Fibroblast of villous mesenchyme (primary cell): ENCODE measurements at places on chromosomes 6 and 20. TPM values are rescaled to one million over a fixed set of nuclear protein-coding genes. Genes with fewer than 3 reads are reported as not detected.

SMAP1 gene
- total RNA-seq, result 20.0 and 20.3 TPM in 2 replicates

CAPN11 gene
- not detected in 2 replicates for total RNA-seq

FNDC1 gene
- total RNA-seq, result under 0.01 TPM in 2 replicates

MAPK13 gene
- total RNA-seq, result 8.1 and 10.8 TPM in 2 replicates

RAMACL gene
- total RNA-seq, result 0.43 and 0.97 TPM in 2 replicates

TUBB gene
- 590 and 713 TPM in 2 replicates for total RNA-seq

IDH3B gene
- total RNA-seq, result 63.0 and 86.0 TPM in 2 replicates

PDYN gene
- not detected in 2 replicates for total RNA-seq

TRIM31 gene
- total RNA-seq, result not detected in 2 replicates

PLN gene
- 5.2 and 7.4 TPM in 2 replicates for total RNA-seq

ZNF133 gene
- total RNA-seq, result 18.1 and 19.3 TPM in 2 replicates

C6orf15 gene
- not detected in 2 replicates for total RNA-seq

PRL gene
- not detected in 2 replicates for total RNA-seq

RPP40 gene
- 7.7 and 11.2 TPM in 2 replicates for total RNA-seq

SIRPB2 gene
- total RNA-seq, result not detected in 2 replicates

SIRPB1 gene
- total RNA-seq, result not detected in 2 replicates

C6orf52 gene
- 0.32 TPM in 1 of 2 replicates, not detected in the other for total RNA-seq

CLPSL1 gene
- not detected in 2 replicates for total RNA-seq

CTCFL gene
- not detected in 2 replicates for total RNA-seq

KCNK5 gene
- not detected in 2 replicates for total RNA-seq

CABLES2 gene
- 1.7 and 1.9 TPM in 2 replicates for total RNA-seq

DLK2 gene
- total RNA-seq, result 0.64 and 1.7 TPM in 2 replicates

EPHA7 gene
- total RNA-seq, result 0.32 and 0.43 TPM in 2 replicates

C20orf202 gene
- under 0.01 TPM in 1 of 2 replicates, not detected in the other for total RNA-seq

TRIM40 gene
- not detected in 2 replicates for total RNA-seq

LRRC73 gene
- total RNA-seq, result under 0.01 TPM in 2 replicates

FAM162B gene
- total RNA-seq, result 3.9 and 10.3 TPM in 2 replicates

RSPO4 gene
- total RNA-seq, result not detected in 2 replicates

LPIN3 gene
- total RNA-seq, result 5.6 and 7.4 TPM in 2 replicates

FOXF2 gene
- total RNA-seq, result 0.97 TPM in 1 of 2 replicates, not detected in the other

TRERF1 gene
- total RNA-seq, result 6.4 and 6.5 TPM in 2 replicates

SRF gene
- total RNA-seq, result 36.4 and 43.6 TPM in 2 replicates

LHFPL5 gene
- not detected in 2 replicates for total RNA-seq

TDRD6 gene
- total RNA-seq, result under 0.01 TPM in 2 replicates

IER3 gene
- total RNA-seq, result 132 and 187 TPM in 2 replicates

SNAP91 gene
- under 0.01 TPM in 1 of 2 replicates, not detected in the other for total RNA-seq

SYS1 gene
- total RNA-seq, result 19.0 and 25.9 TPM in 2 replicates

GNAS-AS1 gene
- 0.43 and 0.64 TPM in 2 replicates for total RNA-seq

BMP7 gene
- total RNA-seq, result not detected in 2 replicates

MDN1 gene
- 19.0 and 27.2 TPM in 2 replicates for total RNA-seq

SYCP2 gene
- total RNA-seq, result 1.6 and 3.0 TPM in 2 replicates

HLA-DQB1 gene
- not detected in 2 replicates for total RNA-seq

RIPPLY2 gene
- not detected in 2 replicates for total RNA-seq

PTCRA gene
- not detected in 2 replicates for total RNA-seq

PRDM13 gene
- not detected in 2 replicates for total RNA-seq

SALL4 gene
- total RNA-seq, result 0.43 and 0.97 TPM in 2 replicates

IRF4 gene
- under 0.01 TPM in 1 of 2 replicates, not detected in the other for total RNA-seq

SEMG1 gene
- not detected in 2 replicates for total RNA-seq

SSTR4 gene
- not detected in 2 replicates for total RNA-seq
